ENCODE measurements at places on chromosomes 4 and X. TPM values are rescaled to one million over a fixed set of nuclear protein-coding genes. Genes with fewer than 3 reads are reported as not detected.

Gene CDS1
- 0.22 TPM for total RNA-seq

Gene AFF2
- total RNA-seq, result 1.8 TPM

Gene SOWAHB
- total RNA-seq, result not detected

Gene MCF2
- total RNA-seq, result 0.48 TPM

Gene WAS
- 177 TPM for total RNA-seq

GRCh38 chr4:98939438-98939837 is 10.5 kb upstream of the EIF4E start:
- DNase-seq, result no peak

DNA sequence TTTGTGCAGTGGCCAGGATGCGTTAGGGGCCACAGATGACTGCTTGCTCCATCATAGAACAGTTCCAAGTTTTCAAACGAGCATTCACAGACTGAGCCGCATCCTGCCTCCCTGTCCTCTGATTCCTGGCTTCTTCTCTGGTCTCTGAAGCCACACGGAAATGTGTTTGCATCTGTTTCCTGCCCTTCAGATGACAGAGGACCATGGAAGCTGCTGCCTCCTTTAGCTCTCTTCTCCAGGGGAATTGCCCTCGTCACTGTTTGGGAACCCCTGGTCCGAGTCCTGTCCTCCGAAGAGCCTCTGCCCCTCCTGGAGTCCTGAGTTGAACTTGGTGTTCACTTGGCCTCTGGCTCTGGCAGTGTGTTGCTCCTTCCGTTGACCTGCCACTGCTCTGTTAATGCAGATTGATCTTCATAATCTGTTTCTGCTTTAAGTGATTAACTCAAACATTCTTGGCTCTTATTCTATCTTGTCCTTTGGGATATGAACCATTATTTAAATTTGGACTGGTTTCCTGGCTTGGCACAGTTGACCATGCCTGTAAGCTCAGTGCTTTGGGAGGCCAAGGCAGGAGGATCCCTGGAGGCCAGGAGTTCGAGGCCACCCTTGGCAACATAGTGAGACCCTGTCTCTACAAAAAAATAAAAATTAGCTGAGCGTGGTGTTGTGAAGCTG is 96.0 kb downstream of the PTTG2 start:
- DNase-seq, result no peak

DNA sequence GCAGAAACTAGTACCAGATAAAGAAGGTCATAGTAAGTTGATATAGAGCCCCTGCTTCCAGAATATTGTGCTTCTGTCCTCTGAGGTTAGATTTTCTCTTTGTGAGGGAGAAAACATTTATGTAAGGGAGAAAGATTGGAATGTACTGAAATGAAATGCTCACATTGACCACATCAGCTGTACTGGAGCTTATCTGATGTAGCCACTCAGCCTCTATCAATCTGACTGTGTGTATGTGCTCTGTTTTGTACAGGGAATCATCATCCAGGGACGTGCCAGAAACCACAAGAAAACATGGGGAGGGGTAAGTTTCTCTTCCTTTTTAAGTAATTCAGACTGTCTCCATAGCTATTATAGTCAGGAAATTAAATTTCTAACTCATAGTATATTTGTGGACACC is 56.8 kb downstream of the PRRG1 start:
- no peak for DNase-seq

DNA sequence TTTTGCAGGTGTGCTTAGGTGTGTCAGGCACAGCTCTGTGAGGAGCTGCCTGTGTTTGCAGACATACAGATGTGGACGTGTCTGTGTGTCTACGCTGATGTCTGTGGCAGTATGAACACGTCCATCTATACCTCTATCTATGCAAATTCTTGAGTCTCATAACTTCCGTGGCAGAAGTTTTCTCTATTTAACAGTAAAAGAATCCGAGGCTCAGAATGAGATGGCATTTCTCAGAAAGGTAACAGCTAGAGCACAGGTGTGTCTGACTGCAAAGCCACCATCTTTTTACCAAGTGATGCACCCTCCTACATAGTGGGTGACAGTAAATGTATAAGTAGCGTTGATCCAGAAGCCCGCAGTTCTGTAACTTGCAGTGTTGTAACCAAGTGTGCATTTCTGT is 39.9 kb upstream of the CYP4V2 start:
- no peak for DNase-seq

DNA sequence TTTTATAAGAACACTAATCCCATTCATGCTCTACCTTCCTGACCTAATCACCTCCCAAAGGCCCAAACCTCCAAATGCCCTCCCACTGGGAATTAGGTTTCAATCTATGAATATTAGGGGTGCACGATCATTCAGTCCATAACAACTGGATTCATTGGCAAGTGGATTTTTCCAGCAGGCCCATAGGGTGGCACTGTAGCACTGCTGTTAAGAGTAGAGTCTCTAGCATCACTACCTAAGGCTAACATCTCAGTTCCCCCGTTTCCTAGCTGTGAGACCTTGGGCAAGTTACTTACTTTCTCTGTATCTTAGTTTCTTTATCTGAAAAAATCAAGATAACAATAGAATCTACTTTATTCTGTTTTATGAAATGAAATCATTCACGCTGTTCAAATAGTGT is 315.8 kb downstream of the STIM2 start:
- DNase-seq, result no peak

DNA sequence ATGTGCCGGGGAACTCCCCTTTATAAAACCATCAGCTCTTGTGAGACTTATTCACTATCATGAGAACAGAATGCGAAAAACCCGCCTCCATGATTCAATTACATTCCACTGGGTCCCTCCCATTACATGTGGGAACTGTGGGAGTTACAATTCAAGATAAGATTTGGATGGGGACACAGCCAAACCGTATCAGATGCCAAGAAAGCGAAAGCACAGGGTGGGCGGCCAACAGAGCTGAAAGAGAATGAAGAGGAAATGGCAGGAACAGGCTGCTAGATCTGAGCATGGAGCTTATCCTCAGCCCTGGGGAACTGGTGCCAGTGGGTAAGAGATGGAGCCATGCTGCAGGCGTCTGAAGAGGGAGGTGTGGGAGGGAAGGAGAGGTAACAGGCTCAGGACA is 117.7 kb upstream of the PNPLA4 start:
- DNase-seq, result no peak

- no peak for DNase-seq
These were observed 237.0 kb downstream of the SCFD2 start for GRCh38 chr4:53128706-53129357.

- no peak for DNase-seq
These were observed 459.7 kb upstream of the FAT1 start for GRCh38 chr4:187183346-187183745.
